ENCODE measurements at places on chromosomes 2 and 18. TPM values are rescaled to one million over a fixed set of nuclear protein-coding genes. Genes with fewer than 3 reads are reported as not detected.

GRCh38 chr18:55592106-55592505, 4.1 kb upstream of the TCF4 start:
- DNase-seq: no peak

GRCh38 chr2:182522405-182522896, 95.6 kb upstream of the PDE1A start:
- peak; percentile 22 for DNase-seq

DNA sequence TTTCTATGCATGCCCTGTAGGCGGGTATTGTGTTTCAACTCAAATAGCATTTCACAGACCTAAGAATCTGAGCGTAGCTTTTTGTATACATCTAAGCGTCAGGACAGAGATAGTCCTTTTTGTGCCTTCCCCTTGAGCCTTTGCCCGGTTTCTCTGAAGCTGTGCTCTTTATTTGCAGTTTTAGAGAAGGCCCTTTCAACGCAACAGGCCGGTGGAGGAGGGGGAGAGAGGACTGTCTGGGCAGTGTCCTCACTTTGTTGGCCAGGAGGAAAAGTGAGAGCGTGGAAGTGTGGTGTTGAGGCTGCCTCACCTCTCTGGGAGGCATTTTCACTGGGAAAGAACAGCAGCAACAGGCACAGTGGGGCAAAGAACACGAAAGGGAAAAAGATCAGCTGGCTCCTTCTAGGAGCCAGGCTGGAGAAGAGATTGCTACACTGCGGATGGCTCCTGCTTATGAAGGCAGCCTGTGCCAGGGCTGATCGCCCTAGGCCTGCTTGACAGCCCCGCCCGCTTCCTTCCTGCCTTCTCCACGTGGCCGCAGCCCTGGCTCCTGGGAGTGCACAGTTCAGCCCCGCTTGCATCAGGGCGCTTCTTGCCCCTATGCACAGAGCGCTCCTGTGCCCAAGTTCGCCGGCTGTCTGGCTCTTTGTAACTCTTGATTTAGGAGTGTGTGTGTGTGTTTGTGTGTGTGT, 195.6 kb upstream of the POU3F3 start:
- no peak for DNase-seq

DNA sequence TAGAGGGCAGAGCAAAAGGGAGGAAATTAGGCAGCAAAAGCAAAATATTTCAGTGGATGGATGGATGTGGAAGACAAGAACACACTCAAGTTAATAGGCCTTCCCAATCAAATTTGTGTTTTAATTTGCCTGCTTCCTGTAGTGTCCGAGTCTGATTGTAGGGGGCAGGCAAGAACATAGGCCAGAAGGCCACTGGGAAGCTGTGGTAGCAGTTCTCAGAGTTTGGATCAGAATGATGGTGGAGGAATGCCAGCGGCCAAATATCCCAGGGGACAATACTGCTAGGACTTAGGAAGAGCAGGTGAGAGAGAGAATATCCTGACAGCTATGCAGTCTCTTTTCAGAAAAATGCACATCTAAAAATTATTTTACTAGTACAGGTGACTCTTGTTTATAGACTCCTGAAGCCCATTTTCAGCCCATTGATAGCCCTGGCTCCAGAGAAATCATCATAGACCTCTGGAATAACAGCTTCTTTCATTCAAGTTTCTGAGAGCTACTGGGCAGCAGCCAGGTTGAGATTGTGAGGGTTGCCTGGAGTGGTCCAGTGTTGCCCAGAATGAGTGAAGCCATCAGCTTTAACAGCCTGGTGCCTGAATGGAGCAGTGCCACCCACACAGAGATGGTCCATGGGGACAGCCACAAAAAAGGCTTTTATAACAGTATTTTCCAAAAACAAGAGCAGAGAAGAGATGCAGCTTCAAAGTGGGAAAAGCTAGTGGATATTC, 19.1 kb upstream of the SERPINE2 start:
- DNase-seq: no peak

- peak; percentile 47 for DNase-seq
These were observed 173.5 kb downstream of the ALK start for GRCh38 chr2:29747786-29748470.

- no peak for DNase-seq
These were observed 135.1 kb downstream of the NCOA1 start for GRCh38 chr2:24626131-24626530.

DNA sequence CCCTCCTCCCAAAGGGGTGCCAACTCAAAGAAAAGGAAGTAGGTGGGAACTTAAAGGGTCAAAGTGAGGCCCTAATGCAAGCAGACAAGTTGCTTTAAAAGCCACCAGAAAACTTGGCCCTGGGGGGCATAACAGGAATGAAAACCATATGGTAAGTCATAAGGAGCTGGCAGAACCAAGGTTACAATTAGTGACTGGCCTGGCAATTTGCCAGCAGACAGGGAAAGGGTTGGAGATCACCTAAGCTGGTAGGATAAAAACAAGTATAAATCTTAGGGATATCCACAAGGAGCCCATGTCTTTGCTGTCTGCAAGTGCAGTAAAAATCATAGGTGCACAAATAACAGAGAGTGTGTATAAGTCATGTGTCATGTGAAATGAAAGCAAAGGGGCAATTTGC, 256.7 kb upstream of the LRRTM4 start:
- no peak for DNase-seq

DNA sequence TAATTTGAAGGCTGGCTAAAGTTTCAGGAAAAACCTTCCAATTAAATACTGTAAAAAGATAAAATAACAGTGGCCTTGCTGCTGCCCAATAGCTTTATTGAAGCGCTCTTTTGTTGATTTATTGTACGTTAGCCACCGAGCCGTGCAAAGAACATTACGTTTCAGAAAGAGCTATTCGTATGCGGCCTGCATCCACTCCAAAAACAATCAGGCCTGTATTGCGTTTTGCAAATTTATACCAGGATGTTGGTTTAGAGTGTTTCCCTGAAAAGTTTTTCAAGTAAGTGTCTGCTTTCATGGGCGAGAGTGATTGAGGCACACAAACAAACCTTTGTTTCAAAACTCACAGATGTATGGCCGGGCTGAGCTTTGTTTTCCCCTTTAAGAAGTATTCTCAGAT, 257.2 kb upstream of the SALL3 start:
- peak; percentile 49 for DNase-seq

DNA sequence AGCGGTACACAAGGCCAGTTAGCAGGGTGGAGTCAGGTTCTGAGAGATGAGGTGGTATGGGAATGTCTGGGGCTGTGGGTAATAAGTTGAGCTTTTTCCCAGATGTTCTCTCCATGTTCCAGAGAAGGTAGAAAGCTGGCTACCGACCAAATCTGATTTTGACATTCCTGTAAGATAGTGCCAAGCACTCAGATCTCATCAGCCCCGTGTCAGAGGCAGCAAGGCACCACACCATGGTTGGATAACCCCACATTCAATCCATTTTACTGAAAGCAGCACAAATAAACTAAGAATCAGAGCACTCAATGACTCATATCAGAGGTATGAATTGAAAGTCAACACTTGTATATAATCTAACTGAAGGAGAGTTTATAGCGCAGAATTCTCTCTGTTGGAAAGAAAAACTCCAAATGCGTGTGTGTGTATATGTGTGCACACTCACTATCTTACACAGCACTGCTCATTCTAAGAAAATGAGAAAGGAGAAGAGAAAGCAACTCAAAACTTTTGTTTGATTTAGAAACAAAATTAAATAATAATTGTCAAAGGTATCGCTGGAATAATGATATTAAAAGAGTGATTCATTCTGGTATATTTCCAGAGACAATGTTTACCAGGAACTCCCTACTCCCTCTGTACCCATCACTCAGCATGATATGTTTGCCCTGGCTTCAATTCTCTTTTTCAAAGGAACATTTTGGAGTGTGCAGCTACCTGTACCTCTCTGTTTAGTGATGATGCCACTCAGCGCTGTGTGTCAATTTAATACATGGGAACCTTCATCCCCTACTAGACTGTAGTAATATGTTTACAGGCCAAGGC, 375.1 kb upstream of the ID2 start:
- peak; percentile 44 for DNase-seq

- DNase-seq: no peak
These were observed 91.9 kb downstream of the MRPS9 start for GRCh38 chr2:105129722-105130232.

DNA sequence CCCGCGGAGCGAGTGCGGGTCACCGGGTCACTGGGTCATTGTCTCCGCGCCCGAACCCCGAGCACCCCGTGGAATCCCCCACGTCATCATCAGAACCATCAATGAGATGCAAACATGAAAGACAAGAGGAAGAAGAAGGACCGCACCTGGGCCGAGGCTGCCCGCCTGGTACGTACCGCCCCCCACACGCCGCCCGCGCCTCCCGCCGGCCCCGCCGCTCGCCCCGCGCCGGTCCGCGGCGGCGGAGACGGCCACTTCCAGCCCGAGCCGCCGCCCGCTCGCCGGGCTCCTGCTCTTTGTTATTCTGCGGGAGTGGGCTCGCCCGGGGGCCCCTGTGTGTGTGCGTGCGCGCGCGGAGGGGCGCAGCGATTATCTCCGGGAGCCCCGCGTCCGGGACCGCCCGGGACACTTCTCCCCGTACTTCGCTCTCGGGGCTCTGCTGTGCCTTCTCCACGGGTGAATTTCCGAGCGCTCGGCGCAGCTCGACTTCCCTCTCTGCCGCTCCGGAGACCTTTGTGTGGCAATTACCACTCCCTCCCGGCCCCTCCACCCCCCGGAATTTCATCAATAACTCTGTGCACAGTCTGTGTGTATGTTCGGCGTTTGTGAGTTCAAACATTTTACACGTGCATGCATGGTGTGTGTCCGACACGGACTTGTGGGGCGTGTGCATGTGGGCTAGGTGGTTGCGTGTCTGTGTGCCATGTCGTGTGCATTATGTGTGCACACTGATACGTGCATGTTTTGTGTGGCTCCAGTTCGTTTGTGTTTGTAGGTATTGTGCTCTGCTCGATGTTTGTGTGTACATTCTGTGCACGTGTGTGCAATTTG, 714 bp downstream of the ASXL3 start:
- DNase-seq: peak; percentile 66

GRCh38 chr2:197215748-197216360, 94.7 kb downstream of the ANKRD44 start:
- no peak for DNase-seq

DNA sequence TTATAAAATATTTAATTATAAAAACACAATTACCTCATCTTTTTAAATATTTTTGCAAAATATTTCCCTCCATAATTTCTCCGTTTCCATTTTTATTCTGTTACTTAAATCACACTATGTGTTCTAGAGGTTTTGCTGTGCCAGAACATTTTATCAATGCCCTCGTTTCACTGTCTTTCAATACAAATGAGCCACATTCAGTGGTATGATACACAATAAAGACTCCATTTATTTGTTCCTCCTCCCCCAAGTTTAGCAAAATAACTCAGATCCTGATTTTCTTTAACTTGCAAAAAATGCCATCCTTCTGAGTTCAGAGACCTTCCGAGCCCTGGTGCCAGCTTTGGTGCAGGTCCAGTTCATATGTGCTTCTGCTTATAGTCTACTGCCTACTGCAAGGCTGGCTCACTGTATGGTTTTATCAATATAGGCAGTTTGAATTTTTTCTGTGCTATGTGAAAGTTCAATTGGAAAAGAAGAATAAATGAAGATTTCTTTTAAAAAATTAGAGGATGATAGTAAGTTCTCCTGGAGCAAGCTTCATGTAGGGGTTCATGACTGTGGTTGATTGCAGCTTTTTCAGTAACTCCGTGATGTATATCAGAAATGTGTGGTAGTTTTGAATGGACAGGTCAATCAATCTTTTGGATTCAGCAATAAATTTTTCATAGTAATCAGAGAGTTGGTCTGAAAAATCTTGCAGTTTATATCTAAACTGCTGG, 42.5 kb downstream of the APOB start:
- DNase-seq: no peak

DNA sequence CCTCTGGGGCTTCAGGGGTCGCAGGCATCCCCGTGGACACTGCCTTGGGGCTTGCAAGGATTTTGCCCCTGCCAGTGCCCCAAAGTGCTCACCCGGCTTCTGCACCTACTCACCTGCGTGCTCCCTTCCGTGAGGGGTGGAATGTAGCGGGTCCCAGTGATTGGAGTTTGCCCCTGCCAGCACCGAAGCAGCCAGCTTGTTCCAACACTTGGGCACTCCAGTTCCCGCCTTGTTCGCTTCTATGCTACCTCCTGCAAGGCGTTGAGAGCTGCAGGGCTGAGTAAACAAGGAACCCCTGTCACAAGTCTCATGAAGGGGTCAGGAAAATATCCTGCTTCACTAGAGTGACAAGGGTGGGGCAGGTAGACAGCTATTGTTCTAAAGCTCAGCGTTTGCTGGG, 631.5 kb downstream of the EPHA4 start:
- DNase-seq: peak; percentile 53

DNA sequence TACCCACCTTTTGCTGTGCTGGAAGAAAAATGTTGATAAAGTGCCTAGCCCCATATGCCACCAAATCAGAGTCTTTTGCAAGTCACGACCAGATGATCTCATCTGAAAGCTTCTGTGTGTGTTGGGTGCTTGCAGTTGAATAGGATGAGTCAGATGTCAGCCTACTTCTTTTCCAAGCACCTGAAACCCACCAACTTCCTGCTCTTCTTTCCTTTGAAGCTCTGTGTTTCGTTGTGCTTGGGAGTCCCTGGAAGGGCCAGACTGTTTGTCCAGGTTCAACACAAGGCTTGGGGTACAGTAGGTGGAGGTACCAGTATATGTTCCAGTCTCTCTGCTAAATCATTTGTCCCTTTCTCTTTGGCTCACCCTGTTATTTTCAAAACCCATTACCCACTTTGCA, 36.8 kb upstream of the LCLAT1 start:
- DNase-seq: no peak

DNA sequence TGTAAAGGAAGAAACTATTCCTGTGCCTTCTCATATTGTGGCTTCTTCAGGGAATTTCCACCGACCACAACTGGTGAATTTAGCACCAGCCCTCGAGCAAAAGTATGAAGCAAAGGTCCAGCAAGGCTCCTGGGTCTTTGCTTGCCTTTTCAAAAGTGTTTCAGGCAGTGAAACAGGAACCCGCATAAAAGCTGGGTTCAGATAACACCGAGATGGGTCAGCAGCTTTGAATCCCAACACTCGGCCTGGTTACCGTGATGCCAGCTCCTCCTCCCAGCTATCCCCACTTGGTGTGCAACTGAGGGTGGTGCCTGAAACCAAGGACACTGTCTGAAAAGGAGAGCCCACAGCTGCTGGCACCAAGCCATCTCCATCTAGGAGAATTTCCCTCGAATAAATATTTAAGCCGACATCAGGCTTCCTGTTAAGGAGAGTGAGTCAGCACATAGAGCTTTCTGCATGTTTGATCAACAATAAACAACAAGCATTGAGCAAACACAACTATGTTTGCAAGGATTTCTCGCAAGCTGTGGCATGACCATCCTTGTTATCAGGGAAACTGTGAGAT, 69.5 kb downstream of the ANTXR1 start:
- DNase-seq: peak; percentile 16

SULT1C3 gene
- not detected for total RNA-seq

LHCGR gene
- 0.59 TPM for total RNA-seq

C2orf69 gene
- total RNA-seq: 12.3 TPM

TEX44 gene
- not detected for total RNA-seq

ANKAR gene
- 40.2 TPM for total RNA-seq

CREG2 gene
- total RNA-seq: not detected

UGT1A3 gene
- total RNA-seq: 0.67 TPM

HOXD10 gene
- 0.33 TPM for total RNA-seq

MPP4 gene
- total RNA-seq: not detected

POTEC gene
- 0.11 TPM for total RNA-seq

IL36G gene
- total RNA-seq: not detected
